A673 (cell line): ENCODE measurements at places on chromosomes 2 and 18.
A peak's percentile ranks its signal among the peaks of the same experiment; 100 is the strongest.

GRCh38 chr2:60710707-60711106 lies 45.4 kb upstream of the PAPOLG start:
- no peak for DNase-seq
- H3K4me1 ChIP-seq = no peaks in the 10 kb centered on the region
- H3K4me3 ChIP-seq = no peak overlapping the region
- H3K27ac ChIP-seq = no peak overlapping the region

DNA sequence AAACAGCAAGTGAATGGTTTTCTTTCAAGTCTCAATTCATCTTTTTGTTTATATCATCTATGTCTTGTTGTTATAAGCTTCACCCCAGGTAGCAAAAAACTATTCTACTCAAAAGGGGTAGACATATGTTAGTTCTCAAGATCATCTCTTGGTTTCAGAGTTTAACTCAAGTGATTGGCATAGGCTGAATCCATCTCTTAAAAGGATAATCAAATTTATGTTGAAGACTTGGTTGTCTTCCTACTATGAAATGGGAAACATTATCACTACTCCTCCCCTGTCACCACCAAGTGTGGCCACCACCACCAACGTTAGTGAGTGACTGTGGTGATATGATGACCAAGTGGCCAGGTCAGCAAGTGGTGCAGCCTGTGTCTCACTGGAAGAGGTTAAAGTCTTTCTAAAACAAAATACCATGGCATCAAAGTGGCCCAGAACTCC lies 1.5 kb downstream of the IL1B start:
- no peak for DNase-seq
- H3K27ac ChIP-seq = no peak overlapping the region
- H3K4me3 ChIP-seq = no peak overlapping the region

GRCh38 chr2:47534179-47534919 lies 131.4 kb downstream of the MSH2 start:
- DNase-seq = peak; percentile 82
- peaks cover 15% of the 10 kb centered on the region for H3K4me1 ChIP-seq
- no peak overlapping the region for H3K4me3 ChIP-seq
- H3K36me3 ChIP-seq = no peaks in the 10 kb centered on the region

DNA sequence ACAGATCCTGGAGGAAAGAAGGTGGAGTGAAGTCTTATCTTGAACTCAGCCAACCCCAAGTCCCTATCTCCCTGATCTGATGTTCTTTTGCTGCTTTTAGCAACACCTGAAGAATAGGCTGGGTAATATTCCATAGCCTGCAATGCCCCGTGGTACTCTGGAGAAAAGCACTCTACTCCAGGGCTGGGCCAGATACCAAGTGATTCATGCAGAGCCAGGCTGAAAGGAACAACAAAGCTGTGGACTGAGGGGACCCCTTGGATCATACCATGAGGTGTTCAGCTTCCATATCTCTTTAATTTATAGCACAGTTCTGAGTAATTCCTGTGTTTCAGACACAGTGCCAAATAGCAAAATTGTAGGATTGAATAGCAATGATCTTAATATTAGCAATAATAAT lies 130.6 kb downstream of the NXPH2 start:
- no peaks in the 10 kb centered on the region for H3K27me3 ChIP-seq
- H3K4me3 ChIP-seq = no peak overlapping the region
- DNase-seq = no peak
- no peak overlapping the region for H3K27ac ChIP-seq

- H3K36me3 ChIP-seq = peaks cover 90% of the 10 kb centered on the region
- no peak overlapping the region for H3K27ac ChIP-seq
- H3K27me3 ChIP-seq = no peaks in the 10 kb centered on the region
- no peak overlapping the region for H3K4me3 ChIP-seq
- no peak for DNase-seq
- peaks cover 44% of the 10 kb centered on the region for H3K4me1 ChIP-seq
Observed at GRCh38 chr2:30155202-30155601, 8.4 kb downstream of the YPEL5 start.

GRCh38 chr18:63213331-63213900 lies 106.2 kb downstream of the BCL2 start:
- DNase-seq = no peak
- H3K27ac ChIP-seq = peak overlapping the region; percentile 55
- no peaks in the 10 kb centered on the region for H3K27me3 ChIP-seq
- H3K4me1 ChIP-seq = peaks cover 8% of the 10 kb centered on the region

GRCh38 chr18:50286391-50287027 lies 983 bp downstream of the CXXC1 start:
- no peak for DNase-seq
- H3K27ac ChIP-seq = peak overlapping the region; percentile 64
- no peaks in the 10 kb centered on the region for H3K27me3 ChIP-seq
- H3K4me3 ChIP-seq = peak overlapping the region; percentile 86
- peaks cover 6% of the 10 kb centered on the region for H3K4me1 ChIP-seq

DNA sequence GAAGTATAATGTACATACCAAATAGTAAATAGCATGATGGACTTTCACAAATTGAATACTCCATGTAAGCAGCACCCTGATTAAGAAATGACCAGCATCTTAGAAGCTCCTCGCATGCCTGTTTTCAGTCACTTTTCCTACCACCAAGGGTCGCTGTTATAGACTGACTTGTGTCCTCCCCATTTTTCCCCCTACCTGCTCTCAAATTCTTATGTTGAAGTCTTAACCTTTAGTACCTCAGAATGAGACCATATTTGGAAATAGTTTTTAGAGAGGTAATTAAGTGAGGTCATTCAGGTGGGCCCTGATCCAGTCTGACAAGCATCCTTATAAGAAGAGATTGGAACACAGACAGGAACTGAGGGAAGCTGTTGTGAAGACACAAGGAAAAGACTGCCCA lies 125.9 kb downstream of the LYPD6 start:
- no peaks in the 10 kb centered on the region for H3K4me1 ChIP-seq
- no peaks in the 10 kb centered on the region for H3K36me3 ChIP-seq
- no peak overlapping the region for H3K27ac ChIP-seq
- DNase-seq = no peak
- no peak overlapping the region for H3K4me3 ChIP-seq
- H3K27me3 ChIP-seq = peaks cover 5% of the 10 kb centered on the region

DNA sequence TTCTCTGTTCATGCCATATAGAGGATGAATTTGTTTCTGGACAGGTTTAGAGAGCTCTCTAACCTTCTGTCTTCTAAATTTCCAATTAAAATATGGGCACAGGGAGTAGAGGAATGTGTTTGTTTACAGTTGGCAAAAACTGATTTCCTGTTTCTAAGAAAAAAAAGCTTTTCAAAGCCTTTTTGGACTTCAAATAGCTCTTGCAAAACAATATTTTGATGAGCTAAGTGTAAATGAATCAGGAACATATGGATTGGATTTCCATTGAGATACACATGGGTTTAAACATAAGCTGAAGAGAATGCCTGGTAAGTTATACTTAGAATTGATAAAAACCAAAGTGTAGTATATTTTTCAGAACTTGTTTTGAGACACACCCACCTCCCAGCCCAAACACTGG lies 677.5 kb downstream of the NYAP2 start:
- H3K27me3 ChIP-seq = no peaks in the 10 kb centered on the region
- DNase-seq = peak; percentile 22
- H3K4me3 ChIP-seq = no peak overlapping the region
- no peak overlapping the region for H3K27ac ChIP-seq
- H3K4me1 ChIP-seq = no peaks in the 10 kb centered on the region

DNA sequence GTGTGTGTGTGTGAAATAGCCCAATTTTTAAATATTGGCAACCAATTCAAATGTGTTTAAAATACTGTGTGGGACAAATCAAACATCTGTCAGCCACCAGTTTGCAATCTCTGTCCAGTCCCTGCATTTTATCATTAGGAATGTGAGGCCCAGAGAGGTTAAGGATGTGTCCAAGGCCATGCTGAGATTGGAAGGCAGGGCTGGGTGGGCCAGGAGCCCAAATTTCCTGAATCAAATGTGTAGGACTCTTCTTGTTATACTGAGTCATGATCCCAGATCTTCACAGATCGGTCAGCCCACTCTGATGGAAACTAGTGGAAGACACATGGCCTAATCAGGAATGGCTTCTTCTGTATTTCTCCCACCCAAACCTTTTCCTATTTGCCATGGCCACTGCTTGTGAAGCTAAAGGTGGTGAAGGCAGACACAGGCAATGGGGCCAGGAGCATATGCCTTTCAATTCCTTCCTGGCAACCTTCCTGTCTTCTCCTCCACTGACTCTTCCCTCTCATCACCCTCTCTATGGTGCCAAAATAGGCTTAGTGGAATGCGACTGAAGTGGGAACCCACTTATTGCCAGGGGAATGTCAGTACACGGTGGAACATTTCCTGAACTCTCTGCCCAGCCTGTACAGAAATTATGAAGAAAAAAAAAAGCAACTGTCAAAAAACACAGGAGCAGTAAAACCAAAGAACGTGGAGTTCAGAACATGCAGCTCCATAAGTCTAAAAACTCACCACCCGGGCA lies 35.5 kb downstream of the ZEB2 start:
- no peak overlapping the region for H3K4me3 ChIP-seq
- peaks cover 11% of the 10 kb centered on the region for H3K36me3 ChIP-seq
- peaks cover 35% of the 10 kb centered on the region for H3K4me1 ChIP-seq
- H3K27me3 ChIP-seq = no peaks in the 10 kb centered on the region
- no peak overlapping the region for H3K27ac ChIP-seq

GRCh38 chr18:5521000-5521399 lies 22.8 kb downstream of the EPB41L3 start:
- no peak overlapping the region for H3K27ac ChIP-seq
- no peaks in the 10 kb centered on the region for H3K36me3 ChIP-seq
- H3K4me3 ChIP-seq = no peak overlapping the region
- no peak for DNase-seq

DNA sequence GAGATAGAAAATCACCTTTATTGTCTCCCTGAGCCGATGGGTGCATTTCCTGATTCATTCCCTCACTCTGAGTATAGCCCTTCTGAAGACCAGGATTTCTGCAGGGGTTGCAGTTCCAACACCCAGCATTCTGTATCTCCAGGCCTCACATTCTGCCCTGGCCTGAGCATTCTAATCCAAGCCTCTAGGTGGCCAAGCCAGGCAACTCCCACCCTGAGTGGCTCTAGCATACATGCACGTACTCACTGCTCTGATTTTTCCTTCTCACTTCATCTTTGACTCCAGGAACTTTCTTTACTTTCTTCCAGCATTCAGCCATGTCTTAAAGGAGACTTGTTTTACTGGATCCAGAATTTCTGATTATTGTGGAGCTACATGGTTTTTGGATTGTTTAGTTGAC lies 100.7 kb upstream of the STK39 start:
- H3K27me3 ChIP-seq = no peaks in the 10 kb centered on the region
- H3K36me3 ChIP-seq = no peaks in the 10 kb centered on the region
- no peaks in the 10 kb centered on the region for H3K4me1 ChIP-seq
- DNase-seq = peak; percentile 58
- no peak overlapping the region for H3K4me3 ChIP-seq

DNA sequence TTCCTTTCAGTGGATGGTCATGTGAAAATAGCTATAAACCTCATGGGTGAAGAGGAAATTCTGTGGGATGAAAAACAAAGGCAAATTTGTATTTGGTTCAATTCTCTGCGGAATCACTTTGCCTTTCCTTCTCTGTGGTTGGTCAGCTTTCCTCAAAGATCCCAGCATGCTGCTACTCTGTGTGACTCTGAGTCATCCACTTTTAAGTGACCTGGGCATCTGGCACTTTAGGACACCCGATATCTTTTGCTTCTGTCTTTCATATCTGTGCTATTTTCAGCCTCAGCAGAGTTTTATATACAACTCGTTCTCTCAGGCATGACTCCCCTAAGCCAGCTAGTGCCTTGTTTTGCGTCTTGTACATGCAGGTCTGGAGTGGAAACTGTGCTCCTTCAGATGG lies 217.0 kb upstream of the PIEZO2 start:
- no peaks in the 10 kb centered on the region for H3K4me1 ChIP-seq
- no peak for DNase-seq
- H3K4me3 ChIP-seq = no peak overlapping the region
- no peak overlapping the region for H3K27ac ChIP-seq
- no peaks in the 10 kb centered on the region for H3K36me3 ChIP-seq

DNA sequence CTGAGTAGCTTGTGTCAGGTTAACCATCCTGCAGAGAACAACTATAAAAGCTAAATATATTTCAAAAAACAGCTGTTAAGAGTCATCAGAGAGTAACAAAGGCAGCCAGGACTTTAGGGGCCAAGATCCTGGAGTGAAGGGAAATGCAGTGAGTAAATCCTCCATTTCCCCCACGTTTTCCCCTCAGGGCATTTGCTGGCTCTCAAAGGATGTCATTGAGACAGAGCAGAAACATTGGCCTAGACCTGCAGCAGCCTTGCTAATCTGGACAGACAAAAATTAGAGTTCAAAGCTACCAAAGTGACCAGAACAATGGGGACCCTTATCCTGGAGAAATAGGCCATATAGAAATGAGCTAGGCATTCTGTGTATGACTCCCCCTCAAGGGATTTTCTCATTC lies 21.1 kb upstream of the KLHL29 start:
- peak; percentile 49 for DNase-seq
- H3K4me1 ChIP-seq = no peaks in the 10 kb centered on the region
- H3K36me3 ChIP-seq = no peaks in the 10 kb centered on the region
- H3K27me3 ChIP-seq = no peaks in the 10 kb centered on the region

DNA sequence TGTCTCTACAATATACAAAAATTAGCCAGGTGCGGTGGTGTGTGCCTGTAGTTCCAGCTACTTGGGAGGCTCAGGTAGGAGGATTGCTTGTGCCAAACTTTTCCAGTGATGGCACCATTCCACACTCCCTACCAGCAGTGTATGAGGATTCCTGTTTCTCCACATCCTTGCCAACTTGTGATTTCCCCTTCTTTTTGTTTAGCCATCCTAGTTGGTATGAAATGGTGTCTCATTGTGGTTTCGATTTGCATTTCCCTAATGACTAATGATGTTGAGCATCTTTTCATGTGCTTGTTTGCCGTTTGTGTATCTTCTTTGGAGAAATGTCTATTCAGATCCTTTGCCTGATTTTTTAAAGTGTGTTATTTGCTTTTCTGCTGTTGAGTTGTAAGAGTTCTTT lies 41.0 kb downstream of the EPB41L5 start:
- H3K4me3 ChIP-seq = no peak overlapping the region
- H3K4me1 ChIP-seq = no peaks in the 10 kb centered on the region
- H3K36me3 ChIP-seq = no peaks in the 10 kb centered on the region

- no peak overlapping the region for H3K27ac ChIP-seq
- H3K4me1 ChIP-seq = no peaks in the 10 kb centered on the region
- H3K27me3 ChIP-seq = no peaks in the 10 kb centered on the region
Observed at GRCh38 chr18:60662491-60662890, 289.9 kb upstream of the MC4R start.

GRCh38 chr2:236599059-236599458 lies 29.4 kb downstream of the ACKR3 start:
- no peaks in the 10 kb centered on the region for H3K4me1 ChIP-seq
- no peak overlapping the region for H3K4me3 ChIP-seq
- DNase-seq = no peak
- H3K27me3 ChIP-seq = peaks cover 30% of the 10 kb centered on the region
- no peak overlapping the region for H3K27ac ChIP-seq
- H3K36me3 ChIP-seq = no peaks in the 10 kb centered on the region

GRCh38 chr2:232887171-232887850 lies 17.2 kb downstream of the SNORC start:
- no peak overlapping the region for H3K27ac ChIP-seq
- H3K4me1 ChIP-seq = no peaks in the 10 kb centered on the region
- H3K36me3 ChIP-seq = no peaks in the 10 kb centered on the region
- DNase-seq = no peak

- no peaks in the 10 kb centered on the region for H3K36me3 ChIP-seq
- no peaks in the 10 kb centered on the region for H3K4me1 ChIP-seq
- peak; percentile 18 for DNase-seq
- no peak overlapping the region for H3K27ac ChIP-seq
Observed at GRCh38 chr18:56542476-56542875, 95.9 kb downstream of the TXNL1 start.

GRCh38 chr2:2614452-2614851 lies 283.4 kb upstream of the MYT1L start:
- H3K27me3 ChIP-seq = no peaks in the 10 kb centered on the region
- H3K4me1 ChIP-seq = no peaks in the 10 kb centered on the region
- H3K27ac ChIP-seq = no peak overlapping the region
- DNase-seq = no peak
